ENCODE measurements at places on chromosomes 16 and 17.

- DNase-seq: no peak
These were observed 23.5 kb upstream of the UBE2I start for GRCh38 chr16:1285669-1286512.

- DNase-seq: peak; percentile 43
These were observed 1.6 kb downstream of the HIC1 start for GRCh38 chr17:2056206-2057174.

DNA sequence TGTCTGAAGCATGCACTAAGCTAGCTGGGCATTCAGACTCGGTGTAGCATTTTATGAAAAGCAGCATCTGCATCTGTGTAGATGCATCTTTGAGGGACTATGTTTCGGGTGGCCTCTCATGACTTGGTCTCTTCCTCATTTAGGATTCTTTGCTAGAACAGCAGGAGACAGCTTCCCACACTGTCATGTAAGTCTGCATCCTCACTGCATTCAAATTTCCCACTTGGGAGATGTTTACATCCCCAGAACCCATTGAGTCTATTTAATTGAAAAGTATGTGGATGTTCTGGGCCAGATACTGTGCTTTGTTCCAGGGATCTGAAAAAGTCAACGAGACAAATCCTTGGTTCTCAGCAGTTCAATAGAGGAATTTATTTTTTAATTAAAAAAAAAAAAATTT is 198.6 kb upstream of the EEF2KMT start:
- no peak for DNase-seq

DNA sequence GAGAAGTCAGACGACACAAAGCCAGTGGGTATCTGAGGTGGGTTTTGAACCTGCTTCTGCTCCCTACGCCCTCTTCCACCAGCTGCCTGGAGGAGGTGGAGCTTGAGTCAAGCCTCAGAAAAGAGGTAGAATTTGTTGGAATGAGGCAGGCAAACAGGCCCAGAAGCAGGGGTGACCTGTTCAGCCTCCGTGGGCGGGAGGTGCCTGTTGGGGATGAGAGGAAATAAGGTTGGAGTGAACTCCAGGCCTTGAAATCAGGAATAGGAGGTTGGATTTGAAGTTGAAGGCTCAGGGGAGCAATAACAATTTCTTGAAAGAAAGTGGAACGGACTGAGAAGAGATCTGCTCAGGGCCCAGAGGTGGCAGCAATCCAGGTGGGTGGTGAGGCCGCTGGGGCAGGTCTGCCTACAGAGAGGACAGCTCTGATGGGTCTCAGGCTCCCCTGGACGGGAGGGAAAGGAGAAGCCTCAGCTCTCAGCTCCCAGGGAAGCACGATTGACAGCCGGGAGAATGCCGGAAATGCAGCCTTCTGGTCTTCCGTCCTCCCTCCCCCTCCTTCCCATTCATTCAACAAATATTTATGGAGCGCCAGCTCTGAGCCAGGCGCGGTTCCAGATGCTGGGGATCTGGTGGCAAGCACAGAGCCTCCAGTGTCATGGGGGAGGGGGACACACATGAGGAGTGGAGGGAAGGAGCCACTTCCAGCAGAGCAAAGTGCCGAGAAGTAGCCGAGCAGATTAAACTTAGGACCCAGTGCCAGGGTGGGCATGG is 61.9 kb upstream of the CIBAR2 start:
- no peak for DNase-seq

GRCh38 chr17:79838522-79839274 is 542 bp downstream of the CBX4 start:
- peak; percentile 54 for DNase-seq

- DNase-seq: no peak
These were observed 8.0 kb downstream of the ELOB start for GRCh38 chr16:2769100-2769529.

DNA sequence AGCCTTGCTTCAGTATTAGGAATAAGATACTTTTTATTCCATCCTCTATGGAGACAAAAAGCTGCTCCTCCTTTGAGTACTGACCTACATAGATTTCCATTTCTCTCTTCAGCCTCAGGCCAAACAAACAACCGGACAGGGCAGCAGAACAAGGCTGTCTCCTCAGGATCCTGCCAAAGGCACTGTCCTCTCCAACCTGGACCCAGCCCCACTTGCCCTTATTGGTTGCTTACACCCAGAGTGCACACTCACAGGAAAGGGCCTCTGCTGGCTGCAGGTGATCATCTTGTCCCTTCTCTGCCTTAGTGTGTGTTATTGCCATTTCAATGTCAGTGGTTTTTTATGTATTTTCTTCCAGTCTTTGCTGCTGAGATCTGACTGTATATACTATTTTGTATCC is 26.6 kb downstream of the LIG3 start:
- DNase-seq: no peak

DNA sequence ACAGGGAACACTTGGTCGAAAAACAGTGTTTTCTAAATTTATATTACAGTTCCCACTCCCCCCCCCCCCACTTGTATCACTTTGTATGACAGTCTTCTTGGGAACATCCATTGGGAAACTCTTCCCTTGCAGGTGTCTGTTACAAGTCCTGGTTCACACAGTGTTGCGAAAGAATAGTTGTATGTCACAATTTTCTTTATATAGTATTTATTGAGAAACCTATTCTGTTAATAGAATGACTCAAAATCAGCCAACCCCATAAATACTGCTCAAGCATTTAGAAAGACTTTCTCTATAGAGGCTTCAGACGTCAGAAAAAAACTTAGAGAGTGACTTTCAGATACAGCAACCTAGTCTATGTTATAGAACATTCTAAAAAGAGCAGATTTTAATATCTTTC is 414.4 kb downstream of the WWOX start:
- DNase-seq: peak; percentile 25

DNA sequence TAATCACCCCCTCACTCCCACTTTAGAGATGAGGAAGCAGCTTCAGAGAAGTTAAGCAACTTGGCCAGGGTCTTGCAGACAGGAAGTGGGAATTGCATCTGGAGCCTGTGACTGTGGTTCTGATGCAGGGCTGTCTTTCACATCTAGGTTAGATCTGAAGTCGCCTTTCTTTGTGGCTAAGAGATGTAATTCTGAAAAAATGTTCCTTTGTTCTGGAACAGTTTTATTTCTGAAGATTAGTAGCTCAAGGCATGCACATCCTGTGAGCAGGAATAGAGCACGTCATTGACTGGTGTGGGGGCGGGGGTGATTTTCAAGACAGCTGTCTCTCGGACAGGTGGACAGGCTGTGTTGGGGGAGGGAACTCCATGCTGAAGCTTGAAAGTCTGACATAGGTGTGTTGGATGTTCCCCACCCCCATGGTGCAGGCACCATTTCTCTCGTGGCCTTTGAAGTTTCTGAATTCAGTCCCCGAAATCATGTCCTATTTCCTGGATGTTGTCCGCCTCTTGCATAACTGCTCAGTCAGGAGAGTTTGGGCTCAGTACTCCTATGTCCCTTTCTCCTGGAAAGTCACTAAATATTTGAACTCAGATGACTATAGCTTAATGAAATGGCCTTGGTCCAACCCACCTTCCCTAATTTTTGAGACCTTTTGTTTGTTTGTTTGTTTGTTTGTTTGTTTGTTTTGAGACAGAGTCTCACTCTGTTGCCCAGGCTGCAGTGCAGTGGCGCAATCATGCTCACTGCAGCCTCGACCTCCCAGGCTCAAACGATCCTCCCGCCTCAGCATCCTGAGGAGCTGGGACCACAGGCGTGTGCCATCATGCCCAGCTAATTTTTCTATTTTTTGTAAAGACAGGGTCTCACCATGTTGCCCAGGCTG is 21.0 kb upstream of the HERPUD1 start:
- DNase-seq: peak; percentile 91

GRCh38 chr17:70172923-70173322 is 3.6 kb downstream of the KCNJ2 start:
- peak; percentile 53 for DNase-seq

DNA sequence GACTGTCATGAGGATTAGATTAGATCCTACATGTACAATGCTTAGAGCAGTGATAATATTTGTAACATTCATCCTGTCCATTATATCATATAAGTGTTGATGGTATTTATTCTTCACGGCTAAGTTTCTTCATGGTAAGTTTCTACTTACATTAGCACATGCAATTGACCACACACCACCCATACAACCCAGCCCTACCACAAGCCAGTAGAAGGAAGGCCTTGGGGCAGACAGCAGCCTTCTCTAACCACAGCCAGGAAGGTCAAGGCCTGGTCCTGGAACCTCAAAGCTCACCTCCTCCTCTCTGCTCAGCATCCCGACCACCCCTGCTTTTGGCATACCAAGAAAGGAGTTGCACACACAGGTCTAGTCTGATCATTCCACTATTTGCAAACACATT is 245.2 kb upstream of the SDK2 start:
- DNase-seq: no peak
